NCI-H1694 treated with DMSO at 0.1 percent for 48 hours (cell line): ENCODE measurements at places on chromosomes 13 and 19.

DNA sequence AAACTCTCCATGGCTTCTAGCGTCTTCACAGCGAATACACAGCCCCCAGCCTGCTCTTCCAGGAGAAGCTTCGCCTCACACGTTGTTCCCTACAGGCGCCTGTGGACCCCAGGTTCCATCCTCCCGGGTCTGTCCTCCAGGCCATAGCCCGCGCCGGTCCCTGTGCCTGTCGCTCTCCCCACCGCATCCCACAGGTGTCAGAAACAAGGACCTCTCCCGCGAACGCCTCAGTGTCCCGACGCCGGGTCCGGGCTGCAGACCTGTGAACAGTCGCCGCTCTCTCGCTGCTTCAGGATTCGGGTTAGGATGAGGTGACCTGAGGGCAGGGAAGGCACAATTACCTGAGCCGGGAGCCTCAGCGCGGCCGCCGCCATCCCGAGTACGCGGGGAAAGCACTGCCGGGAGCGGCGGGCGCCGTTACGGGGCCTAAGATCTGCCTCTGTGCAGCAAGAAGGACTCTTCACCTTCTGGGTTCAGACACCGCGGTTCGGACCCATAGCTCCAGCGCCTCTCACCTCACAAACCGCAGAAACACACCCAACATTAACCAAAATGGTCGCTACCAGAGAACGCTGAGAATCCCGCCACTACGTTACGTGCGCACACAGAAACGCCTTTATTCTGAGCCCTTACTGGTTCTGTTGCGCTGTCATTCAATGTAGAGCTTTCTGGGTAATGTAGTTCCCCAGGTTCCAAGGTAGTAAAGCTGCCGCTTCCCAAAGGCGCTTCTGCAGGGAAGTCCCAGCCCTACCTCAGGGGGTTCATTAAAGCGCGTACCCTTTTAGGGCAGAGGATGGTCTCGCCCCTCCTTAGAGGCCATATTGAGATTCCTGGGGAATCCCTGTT lies at the start of gene ZNF418:
Gene ZNF418 (minus strand): TSS at position 583 of the 846 bp plus-strand sequence. CDS start 1,580 bp downstream, outside the sequence.
- no peak for DNase-seq

DNA sequence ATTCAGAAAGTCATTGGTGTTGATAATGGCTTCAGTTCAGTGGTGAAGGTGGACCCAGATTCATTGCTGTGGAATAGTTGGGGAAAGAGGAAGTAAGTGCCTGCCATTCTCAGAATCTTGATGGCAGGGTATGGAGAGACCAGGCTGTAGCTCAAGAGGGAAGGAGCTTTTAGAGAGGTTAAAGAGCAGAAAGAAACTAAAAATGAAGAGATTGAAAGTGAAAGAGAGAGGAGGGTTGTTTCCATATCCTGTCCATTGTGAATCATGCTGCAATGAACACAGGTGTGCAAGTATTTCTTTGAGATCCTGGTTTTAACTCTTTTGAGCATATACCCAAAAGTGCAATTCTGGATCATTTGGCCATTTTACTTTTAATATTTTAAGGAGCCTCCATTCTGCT lies 12.5 kb downstream of the GJB6 start:
- no peak for DNase-seq

DNA sequence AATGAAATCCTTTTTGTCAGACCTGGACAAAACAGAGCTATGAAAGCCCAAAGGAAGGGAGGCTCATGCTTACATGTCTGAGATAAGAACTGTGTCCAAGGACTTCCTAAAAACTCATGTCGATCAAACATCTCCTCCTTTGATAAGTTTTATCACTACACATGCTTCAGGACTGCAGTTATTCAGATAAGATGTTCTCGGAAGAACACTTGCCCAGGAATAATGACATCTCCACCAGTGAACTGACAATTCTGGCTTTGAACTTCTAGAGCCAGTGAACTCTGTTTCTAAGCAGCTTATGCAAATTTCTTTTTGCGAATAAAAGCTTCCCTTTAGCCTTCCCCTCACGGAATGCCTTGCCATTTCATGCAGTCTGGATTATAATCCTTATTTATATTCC lies 561.6 kb downstream of the TBC1D4 start:
- no peak for DNase-seq

DNA sequence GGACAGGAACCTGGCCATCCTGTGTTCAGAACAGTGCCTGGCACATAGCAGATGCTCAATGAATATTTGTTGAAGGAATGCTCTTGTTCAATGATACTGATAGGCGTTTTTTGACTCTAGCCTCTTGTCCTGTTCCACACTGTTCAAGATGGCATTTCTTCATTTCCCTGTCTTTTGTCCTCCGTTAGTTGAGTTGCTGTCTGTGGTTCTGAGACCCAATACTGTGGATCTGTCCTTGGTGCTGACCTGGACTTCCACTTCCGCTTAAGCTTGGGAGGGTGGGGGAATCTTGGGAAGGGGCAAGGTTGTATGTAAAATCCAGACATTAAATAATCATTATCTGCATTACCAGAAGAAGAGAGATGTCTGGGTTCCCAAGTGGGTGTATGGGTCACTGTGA lies 8.3 kb upstream of the KCNN4 start:
- no peak for DNase-seq

DNA sequence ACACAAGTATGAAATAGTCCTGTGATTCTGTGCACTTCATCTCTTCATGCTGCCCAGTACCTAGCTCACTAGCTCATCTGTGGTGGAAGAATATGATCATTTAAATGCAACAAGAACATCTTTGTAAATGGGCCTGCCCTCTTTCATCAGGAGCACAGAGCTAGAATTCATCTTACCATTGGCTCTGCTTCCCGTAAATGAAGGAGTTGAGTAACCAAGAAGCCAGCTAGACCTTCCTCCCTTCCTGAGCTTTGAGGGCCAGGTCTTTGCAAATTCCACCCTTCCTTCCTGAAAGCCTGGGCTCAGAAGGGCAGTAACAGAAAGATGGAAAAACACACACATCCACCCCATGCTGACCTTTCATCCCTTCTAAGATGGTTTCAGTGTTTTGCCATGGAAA lies 82.0 kb downstream of the FRY start:
- DNase-seq = no peak

DNA sequence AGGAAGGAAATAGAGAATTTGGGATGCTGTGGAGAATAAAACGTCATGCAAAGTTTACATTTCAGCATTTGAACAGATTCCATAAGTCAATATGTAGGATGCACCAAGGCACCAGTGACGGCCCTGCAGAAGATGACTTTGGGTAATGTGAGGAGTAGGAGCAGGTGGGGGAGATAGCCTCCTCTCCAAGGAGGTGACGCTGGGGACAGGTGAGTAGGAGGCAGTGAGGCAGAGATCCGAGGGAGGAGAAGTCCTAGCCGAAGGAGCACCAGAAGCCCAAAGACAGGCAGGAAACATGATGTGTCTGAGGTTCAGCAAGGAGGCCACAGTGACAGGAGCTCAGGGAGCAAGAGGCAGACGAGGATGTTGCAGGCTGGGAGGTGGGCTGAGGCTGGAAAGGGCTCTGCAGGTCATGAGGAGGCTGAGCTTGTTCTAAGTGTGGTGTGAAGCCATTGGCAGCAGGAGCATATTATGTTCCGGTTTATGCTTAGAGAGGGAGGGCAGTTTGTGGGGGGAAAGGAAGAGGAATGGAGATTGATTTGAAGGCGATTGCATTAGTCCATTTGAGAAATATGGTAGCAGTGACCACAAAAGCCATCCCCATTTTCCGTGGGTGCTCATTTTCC lies 55.7 kb upstream of the C1QTNF9 start:
- DNase-seq = no peak

- no peak for DNase-seq
Observed at GRCh38 chr13:52954838-52955237, 73.8 kb upstream of the OLFM4 start.

DNA sequence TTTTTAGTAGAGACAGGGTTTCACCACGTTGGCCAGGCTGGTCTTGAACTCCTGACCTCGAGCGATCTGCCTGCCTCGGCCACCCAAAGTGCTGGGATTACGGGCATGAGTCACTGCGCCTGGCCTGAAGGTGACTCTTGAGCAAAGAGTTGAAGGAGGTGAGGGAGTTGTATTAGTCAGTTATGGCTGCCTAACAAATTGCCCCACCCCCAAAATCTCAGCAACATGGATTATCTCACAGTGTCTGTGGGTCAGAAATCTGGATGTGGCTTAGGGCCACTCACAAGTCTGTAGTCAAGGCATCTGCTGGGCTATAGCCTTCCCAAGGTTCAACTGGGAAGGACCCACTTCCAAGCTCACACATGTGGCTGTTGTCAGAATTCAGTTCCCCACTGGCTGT lies 52.8 kb upstream of the ADGRE5 start:
- DNase-seq = no peak

- DNase-seq = no peak
Observed at GRCh38 chr13:98989469-98990235, 11.8 kb upstream of the DOCK9 start.
